ENCODE measurements at places on chromosomes 13 and 19.

GRCh38 chr13:80341101-80341755, at the start of gene SPRY2:
TSS of gene SPRY2 (minus strand) at chr13:80341126. CDS start at chr13:80337705, 3,421 bp downstream.
- DNase-seq, result peak; percentile 59

GRCh38 chr19:9883764-9884163, 48.6 kb downstream of the PIN1 start:
- no peak for DNase-seq

DNA sequence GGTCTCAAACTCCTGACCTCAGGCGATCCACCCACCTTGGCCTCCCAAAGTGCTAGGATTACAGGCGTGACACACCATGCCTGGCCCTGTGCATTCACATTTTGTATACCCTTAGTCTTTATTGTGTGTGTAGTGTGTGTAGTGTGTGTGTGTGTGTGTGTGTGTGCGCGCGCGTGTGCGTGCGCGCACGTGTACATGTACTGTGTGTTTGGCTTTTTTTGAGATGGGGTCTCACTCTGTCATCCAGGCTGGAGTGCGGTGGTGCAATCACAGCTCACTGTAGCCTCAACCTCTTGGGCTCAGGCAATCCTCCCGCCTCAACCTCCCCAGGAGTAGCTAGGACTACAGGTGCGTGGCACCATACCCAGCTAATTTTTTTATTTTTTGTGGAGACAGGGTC, 22.1 kb downstream of the ITM2B start:
- DNase-seq, result no peak

- DNase-seq, result peak; percentile 36
Observed at GRCh38 chr13:76874479-76874878, 11.7 kb downstream of the KCTD12 start.

DNA sequence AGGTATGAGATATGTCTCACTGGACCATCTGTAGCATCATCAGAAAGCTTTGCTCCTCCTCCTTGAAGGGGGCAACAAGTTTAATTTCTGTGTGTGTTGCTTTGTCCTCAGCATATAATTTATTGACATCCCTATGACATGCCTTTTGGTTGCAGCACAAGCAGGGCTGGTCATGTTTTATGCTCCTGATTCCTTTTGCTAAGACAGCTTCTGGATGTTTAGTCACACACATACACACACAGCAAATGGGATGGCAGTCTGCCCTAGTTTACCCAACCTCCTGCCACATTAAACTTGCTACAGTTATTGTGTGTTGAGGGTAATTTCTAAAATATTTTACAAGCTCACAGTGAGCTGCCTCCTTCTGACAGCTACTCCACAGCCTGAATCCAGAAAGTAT, 217.9 kb upstream of the RXFP2 start:
- DNase-seq, result no peak

GRCh38 chr19:56076498-56076897, 44.6 kb downstream of the ZNF787 start:
- DNase-seq, result peak; percentile 43

DNA sequence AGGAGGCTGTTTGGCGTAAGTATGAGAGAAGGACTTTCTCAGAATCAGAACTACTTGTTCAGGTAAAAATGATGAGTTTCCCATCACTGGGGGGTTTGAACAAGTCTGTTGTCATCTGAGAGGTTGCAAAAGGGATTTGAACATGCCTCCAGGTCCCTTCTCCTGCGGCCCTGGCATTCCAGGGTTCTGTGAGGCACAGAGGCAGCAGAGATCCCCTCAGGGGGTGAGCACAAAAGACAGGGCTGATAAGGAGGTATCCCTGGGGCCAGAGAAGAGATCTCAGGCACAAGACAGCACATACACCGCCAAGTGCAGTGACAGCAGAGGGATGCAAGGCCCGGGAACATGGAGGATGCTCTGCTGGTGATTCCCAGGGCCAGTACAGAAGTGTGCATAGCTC, 275.8 kb upstream of the TSHZ3 start:
- DNase-seq, result no peak

- no peak for DNase-seq
Observed at GRCh38 chr19:40752257-40752781, 1.3 kb downstream of the SNRPA start.

- DNase-seq, result no peak
Observed at GRCh38 chr13:113746143-113746525, 12.9 kb upstream of the TMEM255B start.

DNA sequence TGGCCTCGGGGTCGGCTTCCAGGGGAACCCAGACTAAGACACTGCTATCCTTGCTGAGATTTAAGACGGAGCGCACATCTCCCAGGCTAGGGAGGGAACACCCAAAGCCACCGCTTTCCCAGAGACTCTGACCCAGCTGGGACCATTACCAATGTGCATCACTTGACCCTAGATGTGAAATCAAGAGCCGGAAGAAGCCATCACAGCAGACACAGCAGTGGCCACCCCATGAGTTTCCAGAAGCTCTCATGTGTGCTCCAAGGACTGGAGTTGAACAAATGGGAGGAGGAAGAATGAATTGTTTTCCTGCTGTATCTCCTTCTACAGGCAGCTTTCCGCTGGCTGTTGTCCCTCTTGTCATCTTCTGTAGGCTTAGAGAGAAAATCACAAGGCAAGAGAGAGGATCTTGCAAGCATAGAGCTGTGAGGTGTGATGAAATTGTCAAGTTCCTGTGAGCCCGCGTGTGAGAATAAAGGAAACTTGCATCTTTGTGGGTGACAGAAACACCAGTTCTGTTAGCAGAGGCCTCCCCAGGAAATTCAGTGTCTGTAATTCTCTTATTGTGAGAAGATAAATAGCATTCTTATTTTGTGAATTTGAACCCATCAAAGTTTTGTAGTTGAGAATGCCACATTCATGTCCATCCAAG, 711.8 kb downstream of the UQCRFS1 start:
- DNase-seq, result no peak

- no peak for DNase-seq
Observed at GRCh38 chr19:55619286-55619685, 5.1 kb downstream of the ZNF784 start.

DNA sequence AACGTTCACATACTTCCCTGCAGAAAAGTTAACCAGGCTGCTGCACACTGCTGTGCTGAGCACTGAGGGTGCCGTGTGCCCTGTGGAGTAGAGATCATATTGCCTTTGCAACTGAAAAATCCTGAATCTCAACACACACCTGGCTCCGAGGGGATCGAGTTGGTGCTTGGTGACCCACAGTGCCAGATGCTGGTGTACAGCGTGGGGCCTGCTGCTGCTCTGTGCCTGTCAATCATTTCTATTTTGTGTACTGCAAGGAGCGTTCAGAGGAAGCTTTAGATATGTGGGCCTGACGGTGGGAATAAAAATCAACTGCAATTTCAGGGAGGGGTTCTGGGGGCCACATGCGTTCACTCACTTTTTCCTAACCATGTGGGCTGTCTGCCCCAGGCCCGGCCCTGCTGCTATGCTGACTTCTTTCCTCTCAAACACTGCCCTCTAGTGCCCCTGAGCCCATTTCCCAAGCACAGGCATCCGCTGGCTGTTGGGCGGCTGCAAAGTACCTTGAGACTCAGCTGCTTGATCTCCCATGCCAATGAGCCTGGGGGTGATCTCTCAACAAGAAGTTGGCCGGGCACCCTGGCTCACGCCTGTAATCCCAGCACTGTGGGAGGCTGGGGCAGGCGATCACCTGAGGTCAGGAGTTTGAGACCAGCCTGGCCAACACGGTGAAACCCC, 9.7 kb upstream of the LENG8 start:
- no peak for DNase-seq

- no peak for DNase-seq
Observed at GRCh38 chr13:84985860-84986259, 813.4 kb downstream of the SLITRK6 start.

DNA sequence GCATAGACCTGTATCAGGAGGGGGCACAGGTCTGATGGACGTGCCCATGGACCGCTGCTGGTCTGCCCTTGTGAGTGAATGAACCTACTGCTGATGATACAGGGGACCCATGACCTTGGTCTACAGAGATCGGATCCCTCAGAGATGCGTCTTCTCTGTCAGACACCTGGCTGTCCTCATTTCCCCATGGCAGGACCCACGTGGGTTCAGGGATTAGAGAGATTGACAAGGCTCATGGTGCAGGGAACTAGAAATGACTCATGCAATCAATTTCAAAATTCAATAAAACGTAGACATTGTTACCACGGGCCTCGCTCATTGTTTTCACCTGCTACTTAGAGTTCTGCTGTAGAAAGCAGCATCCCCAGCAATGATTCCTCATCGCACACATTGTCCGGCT, 962 bp upstream of the TPRX1 start:
- no peak for DNase-seq

GRCh38 chr13:27667946-27668345, 46.3 kb downstream of the POLR1D start:
- no peak for DNase-seq

DNA sequence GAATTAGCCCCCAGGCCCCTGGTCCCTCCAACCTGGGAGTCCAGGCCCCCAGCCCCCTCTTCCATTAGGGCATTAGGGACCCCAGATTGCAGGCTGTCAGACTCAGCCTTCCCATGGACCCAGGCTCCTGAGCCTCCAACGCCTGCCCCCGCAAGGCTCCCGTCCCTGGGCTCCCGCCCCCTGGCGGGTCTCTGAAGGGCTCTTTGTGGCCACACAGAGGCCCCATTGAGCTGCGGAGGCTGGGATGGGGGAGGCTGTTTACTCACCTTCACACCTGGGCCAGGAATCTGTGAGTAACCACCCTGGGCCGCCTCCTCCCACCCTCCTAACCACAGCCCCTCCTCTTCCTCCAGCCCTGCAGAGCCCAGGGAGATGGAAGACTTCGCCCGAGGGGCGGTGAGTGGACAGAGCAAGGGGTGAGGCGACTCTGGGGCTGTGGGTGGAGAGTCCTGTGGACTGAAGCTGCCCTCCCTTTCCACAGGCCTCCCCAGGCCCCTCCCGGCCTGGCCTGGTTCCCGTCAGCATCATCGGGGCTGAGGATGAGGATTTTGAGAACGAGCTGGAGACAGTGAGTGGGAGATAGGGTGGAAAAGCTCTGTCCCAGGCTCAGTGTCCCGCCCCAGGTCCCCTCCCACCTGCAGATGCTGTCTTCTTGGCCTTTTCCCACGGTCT, 4.9 kb downstream of the ARHGEF1 start:
- peak; percentile 75 for DNase-seq

Measured in GM10248 (cell line).